ENCODE measurements at places on chromosomes 5 and 9. TPM values are rescaled to one million over a fixed set of nuclear protein-coding genes. Genes with fewer than 3 reads are reported as not detected.

PLPPR1 gene
- not detected for total RNA-seq

- no peak for DNase-seq
- H3K27me3 ChIP-seq = no peaks in the 10 kb centered on the region
- H3K27ac ChIP-seq = no peak overlapping the region
- no peak overlapping the region for H3K4me3 ChIP-seq
- no peaks in the 10 kb centered on the region for H3K4me1 ChIP-seq
Measured at GRCh38 chr5:35979715-35980114, 11.5 kb downstream of the UGT3A1 start.

GRCh38 chr5:108911055-108911454 is 163.4 kb downstream of the FER start:
- H3K4me3 ChIP-seq = no peak overlapping the region
- no peak for DNase-seq
- peaks cover 4% of the 10 kb centered on the region for H3K36me3 ChIP-seq
- no peaks in the 10 kb centered on the region for H3K27me3 ChIP-seq

- peaks cover 6% of the 10 kb centered on the region for H3K4me1 ChIP-seq
- H3K27me3 ChIP-seq = peaks cover 10% of the 10 kb centered on the region
- no peak overlapping the region for H3K27ac ChIP-seq
- no peak overlapping the region for H3K4me3 ChIP-seq
Measured at GRCh38 chr5:78550891-78551290, 97.7 kb downstream of the LHFPL2 start.
